ENCODE measurements at places on chromosomes 4 and X.
A peak's percentile ranks its signal among the peaks of the same experiment; 100 is the strongest.

GRCh38 chrX:87299563-87300160 is 217.9 kb upstream of the KLHL4 start:
- no peak for DNase-seq

DNA sequence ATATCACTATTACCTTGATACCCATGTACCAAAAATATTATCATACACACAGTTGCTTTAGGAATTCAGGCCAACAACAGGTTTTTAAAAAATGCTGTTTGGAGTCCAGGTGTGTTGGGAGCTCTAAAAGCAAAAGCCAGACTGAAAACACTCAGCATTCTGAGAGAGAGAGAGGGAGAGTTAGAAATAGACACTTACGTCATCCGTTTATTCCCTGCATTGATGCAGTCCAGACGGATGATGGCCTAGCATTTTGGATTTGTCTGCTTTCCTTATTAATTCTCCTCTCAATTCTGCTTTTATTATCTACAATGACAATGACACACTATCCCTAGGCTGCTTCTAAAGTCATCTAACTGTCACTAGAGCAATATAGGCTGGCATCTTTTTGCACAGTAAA is 358.3 kb upstream of the BOD1L1 start:
- no peak for DNase-seq

DNA sequence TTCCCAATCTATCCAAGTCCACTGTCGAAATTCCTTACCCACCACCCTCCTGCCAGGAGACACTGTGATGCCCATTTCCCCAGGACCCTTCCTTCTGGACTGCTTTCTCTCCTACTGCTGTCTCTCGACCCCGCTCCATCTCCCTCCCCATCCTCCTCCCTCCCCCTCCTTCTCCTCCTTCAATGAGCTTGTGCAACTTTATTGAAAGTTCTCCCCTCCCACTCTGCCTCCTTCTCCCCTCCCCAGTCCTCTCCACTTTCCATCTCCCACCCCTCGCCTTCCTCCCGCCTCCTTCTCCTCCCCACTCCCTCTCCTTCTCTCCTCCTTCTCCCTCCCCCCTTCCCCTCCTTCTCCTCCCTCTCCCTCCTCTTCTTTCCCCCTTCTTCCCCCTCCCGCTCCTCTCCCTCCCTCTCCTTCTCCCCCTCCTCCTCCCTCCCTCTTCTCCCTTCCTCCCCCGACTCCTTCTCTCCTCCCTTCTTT is 116.6 kb upstream of the FAT1 start:
- no peak for DNase-seq

DNA sequence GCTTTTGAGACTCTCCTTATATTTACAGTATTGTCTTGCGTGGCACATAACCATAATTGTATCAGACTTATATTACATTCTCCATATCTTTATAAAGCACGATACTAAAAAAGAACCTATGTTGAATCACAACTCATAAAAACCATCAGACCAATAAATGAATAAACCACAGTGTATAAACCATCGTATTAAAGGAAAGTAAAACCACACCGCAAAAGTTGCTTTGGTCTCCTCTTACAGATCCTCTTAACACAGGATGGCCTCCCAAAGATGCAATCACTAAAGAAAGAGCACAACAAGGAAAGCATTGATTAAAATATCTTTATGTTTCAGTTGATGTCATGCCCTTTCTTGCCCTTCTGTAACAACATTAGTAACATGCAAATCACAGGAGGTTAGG is 437.9 kb downstream of the AFF2 start:
- no peak for DNase-seq

DNA sequence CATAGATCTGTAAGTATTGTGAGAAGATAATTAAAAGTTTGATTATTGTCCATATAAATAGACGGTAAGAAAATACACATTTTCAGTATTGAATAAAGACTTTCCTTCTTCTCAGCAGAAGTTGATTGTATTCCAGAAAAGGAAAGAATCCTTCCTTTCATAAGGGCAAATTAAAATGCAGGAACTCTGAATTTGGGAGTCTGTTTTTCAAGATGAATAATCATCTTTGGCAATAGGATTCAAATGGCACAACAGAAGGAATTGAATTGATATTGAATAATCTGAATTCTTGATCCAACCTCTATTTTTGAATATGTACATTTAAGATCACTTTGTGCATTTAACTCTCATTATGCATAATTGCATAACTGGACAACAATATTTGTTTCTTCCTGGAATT is 149.3 kb downstream of the DMD start:
- no peak for DNase-seq

DNA sequence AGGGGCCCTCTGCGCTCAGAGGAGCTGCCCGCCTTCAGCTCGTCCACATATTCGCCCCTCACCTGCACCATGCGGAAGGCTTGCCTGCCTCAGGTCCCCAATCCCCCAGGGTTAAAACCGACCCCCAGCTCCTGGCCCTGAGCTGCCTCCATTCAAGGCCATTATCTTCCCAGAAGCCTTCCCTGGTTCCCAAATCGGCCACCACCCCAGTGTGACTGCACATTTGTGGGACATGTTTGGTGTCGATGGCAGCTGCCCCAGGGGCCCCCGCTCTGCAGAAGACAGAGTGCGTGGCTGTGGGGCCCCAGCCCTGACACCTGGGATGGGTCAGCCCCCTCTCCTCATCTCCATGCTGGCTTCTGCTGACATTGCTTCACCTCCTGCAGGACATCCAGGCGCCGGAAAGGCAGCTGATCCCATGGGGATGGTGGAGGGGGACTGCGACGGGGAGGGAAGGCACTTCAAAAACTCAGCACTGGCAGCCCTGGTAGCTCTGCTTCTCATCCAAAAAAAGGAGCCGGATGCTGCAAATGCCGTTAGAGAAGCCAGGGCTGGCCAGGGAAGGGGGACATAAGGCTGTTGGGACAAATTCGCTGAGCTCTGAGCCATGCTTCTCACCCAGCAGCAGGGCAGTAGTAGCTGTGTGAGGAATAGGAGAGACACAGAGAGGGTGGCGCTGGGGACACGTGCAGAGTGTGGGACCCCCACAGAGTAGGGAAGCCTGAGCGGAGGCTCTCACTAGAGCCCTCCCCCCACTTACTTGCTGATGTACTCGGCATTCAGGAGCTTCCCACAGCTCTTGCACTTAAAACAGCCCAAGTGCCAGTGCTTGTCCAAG is 78.5 kb downstream of the ABLIM2 start:
- DNase-seq, result no peak

GRCh38 chr4:113440371-113440770 is 321.2 kb downstream of the CAMK2D start:
- DNase-seq, result no peak

- no peak for DNase-seq
Measured at GRCh38 chrX:13938051-13938828, 91.5 kb downstream of the GEMIN8 start.

DNA sequence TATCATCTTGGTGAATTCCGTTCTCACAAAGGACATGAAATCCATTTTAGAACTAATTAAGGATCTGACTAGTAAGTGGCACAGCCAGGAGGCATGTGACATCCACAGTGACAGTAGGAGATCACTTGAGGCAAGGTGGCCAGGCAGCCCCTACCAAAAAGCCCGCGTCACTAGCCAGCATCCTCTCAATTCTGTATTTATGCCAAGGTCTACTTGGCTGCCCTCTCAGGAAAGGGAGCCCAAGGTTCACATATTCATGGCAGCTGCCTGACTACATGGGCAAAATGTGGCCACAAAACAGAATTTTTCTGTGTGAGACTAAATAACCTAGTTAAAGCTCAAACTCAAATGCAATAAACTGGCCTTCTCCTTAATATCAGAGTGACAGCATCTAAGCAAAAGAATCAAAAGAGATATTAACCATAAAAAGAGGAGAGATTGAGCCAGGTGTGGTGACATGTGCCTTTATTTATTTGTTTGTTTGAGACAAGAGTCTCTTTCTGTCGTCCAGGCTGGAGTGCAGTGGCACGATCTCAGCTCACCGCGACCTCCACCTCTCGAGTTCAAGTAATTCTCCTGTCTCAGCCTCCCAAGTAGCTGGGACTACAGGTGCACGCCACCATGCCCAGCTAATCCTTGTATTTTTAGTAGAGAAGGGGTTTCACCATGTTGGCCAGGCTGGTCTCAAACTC is 51.5 kb downstream of the SLC9A7 start:
- DNase-seq, result no peak

DNA sequence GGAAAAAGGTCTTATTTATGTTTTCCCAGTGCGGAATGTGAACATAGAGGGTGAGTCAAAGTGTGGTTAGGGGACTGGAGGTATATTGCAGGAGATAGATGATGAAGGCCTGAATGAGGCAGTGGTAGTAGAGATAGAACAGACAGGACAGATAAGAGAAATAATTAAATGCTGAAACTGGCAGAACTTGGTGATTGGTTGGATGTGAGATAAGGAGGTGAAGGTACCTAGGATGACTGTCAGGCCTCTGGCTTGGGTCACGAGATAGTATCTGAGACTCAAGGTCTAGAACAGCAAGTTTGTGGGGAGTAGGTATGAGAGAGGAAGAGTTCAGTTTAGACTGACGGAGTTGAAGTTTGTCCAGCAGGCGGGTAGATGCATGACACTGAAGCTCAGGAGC is 3.5 kb downstream of the MND1 start:
- no peak for DNase-seq

- peak; percentile 9 for DNase-seq
Measured at GRCh38 chr4:110793890-110794554, 171.1 kb upstream of the PITX2 start.

DNA sequence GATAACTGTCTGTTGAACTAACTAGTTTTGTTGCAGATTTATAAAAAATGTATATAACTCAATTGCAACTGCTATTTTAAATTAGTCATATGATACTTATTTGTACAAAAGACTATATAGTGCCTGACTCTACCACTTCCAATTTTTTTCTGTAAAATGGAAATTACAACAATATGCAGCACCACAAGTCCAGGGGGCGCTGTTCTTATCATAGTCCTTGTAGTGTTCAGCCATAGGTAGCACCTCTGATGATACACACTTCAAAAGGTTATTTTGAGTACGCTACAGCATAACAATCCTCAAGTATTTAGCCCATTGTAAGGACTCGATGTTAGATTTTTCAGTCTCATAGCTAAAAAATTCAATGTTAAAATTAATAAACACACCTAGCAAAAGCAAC is 174.9 kb downstream of the CORIN start:
- peak; percentile 11 for DNase-seq

DNA sequence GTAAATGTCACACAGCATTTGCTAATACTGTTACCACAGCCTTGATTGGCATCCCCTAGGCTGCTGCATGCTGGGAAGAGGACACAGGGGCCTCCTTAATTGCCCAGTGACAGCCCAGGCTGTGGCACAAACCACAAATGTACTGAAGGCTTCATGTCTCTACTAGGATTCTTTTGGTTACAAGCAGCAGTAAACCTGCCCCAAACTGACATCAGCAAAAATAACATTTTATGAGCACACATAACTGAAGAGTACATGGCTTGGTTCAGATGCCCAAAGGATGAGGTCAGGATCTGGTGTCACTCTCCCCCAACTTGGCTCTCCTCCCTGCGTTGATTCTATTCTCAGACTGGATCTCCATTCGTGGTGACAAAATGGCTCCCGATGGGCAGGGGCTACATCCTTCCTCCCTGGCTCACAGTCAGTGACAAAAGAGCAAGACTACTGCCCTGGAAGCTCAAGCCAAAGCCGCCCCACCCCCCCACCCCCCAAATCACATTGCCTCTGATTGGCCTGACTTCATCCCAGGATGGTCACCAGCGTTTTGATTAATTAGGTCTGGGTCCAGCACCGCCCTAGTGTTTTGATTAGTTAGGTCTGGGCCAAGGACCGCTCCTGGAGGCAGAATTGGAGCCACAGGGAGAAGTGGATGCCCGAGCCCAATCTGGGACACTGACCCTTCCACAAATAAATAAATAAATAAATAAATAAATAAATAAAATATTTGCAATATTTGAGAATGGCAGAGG is 180.5 kb upstream of the RBPJ start:
- no peak for DNase-seq

DNA sequence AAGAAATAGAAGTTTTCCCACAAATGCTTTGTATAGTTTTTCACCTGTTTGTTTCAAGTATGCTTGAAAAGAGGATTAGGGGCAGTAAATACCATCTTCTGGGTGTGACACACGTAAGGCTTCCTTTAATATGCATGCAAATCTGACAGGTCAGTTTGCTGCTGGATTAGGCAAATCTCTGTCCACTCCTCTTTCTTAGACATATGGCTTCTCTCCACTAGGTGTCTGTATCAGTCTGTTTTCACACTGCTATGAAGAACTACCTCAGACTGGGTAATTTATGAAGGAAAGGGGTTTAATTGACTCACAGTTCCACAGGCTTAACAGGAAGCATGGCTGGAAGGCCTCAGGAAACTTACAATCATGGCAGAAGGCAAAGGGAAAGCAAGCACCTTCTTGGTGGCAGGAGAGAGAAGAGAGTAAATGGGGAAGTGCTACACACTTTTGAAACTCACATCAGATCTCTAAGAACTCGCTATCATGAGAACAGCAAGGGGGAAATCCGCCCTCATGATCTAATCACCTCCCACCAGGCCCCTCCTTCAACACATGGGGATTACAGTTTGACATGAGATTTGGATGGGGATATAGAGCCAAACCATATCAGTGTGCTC is 66.9 kb downstream of the TAB3 start:
- no peak for DNase-seq

GRCh38 chr4:16833722-16834121 is 64.7 kb downstream of the LDB2 start:
- DNase-seq, result no peak

DNA sequence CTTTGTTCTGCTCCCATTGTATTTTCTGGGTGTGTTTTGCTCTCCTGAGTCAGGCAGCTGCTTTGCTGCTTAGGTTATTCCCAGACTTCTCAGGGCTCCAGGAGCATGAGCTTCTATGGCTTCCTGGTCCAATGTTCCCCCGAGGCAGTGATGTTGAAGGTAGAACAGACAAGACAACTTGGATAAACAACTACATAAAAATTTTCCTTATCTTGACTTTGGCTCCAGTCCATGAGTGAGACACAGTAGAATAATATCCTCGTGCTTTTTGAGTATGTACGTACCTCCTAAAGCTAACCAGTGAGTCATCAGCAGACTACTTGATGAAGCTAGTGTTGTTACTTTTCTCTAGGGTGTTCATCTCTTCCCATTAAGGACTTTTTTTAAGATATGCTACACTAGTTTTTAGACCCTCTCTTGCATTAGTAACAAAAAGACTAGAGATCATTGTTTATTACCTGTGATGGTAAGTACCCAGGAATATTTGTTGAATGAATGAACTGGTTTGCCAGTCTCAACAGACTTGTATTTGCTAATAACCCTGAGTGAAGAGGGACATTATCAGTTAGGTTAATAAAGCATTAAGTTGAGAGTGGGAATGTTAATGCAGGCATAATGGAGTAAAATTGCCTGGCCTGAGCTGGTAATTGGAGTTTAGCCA is 131.9 kb downstream of the FHIP1A start:
- DNase-seq, result no peak

DNA sequence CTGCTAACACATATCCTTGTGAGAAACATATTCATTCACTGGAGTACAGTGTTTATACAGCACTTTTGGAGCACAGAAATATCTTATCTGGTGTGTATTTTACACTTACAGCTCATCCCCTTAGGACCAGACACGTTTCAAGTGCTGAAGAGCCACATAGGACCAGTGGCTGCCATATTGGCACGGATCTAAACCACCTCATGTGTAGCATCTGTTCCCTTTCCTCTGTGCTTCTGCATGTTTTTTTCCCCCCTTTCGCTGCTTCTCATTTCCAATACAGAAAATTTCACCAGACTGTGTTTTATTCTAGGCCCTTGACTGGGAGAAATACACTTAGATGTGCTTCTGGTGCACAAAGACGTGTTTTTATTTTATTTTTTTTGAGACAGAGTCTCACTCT is 69.7 kb upstream of the RBMX start:
- DNase-seq, result no peak

- no peak for DNase-seq
Measured at GRCh38 chrX:100677611-100678181, 33.7 kb downstream of the SRPX2 start.
